ENCODE measurements at places on chromosomes 13 and 19. TPM values are rescaled to one million over a fixed set of nuclear protein-coding genes. Genes with fewer than 3 reads are reported as not detected.

- DNase-seq, result peak; percentile 82
Observed at GRCh38 chr19:18543814-18544475, 572 bp upstream of the FKBP8 start.

ARHGAP45 gene
- 174 TPM for total RNA-seq

- peak; percentile 66 for DNase-seq
Observed at GRCh38 chr19:18274219-18274780, at the start of gene IQCN. IQCN (minus strand) TSS chr19:18274452; CDS start chr19:18269478, 4,974 bp downstream.

- DNase-seq, result peak; percentile 46
Observed at GRCh38 chr19:54114340-54115108, 933 bp downstream of the TFPT start.

- DNase-seq, result peak; percentile 3
Observed at GRCh38 chr19:30078381-30078910, 136.4 kb downstream of the URI1 start.

RHPN2 gene
- total RNA-seq, result 276 TPM

DNA sequence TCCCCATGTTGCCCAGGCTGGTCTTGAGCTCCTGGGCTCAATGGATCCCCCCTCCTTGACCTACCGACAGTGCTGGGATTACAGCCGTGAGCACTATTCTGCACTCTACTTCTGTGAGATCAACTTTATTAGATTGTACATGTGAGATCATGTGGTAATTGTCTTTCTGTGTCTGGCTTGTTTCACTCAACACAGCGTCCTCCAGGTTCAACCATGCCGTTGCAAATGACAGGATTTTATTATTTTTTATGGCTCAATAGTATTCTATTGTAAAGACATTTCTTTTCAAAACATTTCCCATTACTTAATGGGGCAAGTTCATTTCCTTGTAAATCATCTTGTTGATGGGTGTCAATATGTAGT lies 1.5 kb upstream of the OBI1 start:
- DNase-seq, result no peak

SMIM44 gene
- total RNA-seq, result 4.1 TPM

SWSAP1 gene
- 11.1 TPM for total RNA-seq

SPACA4 gene
- not detected for total RNA-seq

C19orf38 gene
- total RNA-seq, result not detected

SIGLEC8 gene
- total RNA-seq, result not detected

DNA sequence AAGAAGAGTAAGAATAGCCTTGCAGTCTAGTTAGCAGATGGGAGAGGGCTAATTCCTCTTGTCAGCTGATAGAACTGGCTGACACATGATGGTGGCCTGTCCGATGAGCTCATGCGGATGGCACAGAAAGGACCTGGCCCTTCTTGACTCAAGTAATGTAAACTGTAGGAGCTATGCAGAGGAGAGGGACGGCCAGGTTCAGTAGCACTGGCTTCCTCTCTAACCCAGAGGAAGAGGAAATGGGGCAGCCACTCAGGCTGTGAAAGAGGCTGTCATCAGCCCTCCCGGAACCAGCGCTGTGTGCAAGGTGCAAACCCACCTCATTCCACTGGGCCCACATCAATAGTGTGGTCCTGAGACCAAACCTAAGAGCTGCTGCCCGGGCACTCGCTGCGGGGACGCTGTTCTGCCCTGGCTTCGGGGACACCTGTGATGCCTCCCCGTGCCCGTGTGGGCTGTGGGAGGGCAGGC lies 30.8 kb upstream of the USE1 start:
- DNase-seq, result peak; percentile 26

GRCh38 chr13:53324656-53325055 lies 296.0 kb downstream of the OLFM4 start:
- DNase-seq, result no peak

DNA sequence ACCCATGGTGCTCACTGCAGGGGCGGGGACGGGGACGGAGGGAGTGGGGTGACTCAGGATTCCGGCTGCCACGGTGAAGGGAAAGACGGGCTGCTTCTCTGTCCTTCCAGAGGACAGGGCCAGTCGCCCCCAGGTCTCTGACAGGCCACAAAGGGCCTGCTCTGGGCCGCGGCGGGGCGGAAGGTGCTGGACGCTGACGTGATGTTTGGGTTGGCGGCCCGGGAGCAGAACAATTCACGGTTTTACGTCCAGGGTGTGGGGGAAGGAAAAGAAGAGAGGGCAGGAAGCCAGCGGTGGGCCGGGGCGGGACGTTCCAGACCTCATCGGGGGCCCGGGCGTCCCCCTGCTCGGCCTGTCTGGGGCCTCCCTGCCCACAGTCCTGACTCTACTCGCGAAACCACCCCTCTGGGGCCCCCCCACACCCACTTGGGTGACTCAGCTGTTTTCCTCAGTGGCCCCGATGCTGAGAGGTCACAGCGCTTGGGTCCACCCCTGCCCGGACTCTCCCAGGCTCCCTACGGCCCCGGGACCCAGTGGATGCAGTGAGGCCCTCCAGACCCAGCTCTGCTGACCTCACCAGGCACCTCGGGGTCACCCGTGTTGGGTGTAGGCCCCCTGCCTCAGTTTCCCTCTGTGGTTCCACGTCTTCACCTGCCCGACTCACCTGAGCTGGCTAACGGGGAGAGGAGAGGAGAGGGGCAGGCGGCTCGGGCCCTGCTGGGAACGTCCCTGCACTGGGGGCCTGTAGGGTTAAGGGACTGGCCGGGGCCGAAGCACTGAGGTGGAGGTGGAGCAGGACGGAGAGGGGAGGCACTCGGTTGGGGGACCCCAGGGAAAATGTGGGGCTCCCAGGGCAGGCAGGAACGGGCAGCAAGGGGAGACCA lies 29.2 kb downstream of the PIP5K1C start:
- peak; percentile 68 for DNase-seq

Measured in transverse colon (tissue), 4 donors.